ENCODE measurements at places on chromosomes 5 and 9. TPM values are rescaled to one million over a fixed set of nuclear protein-coding genes. Genes with fewer than 3 reads are reported as not detected.

GRCh38 chr9:125754096-125754495 is 6.9 kb downstream of the PBX3 start:
- no peak for DNase-seq

DNA sequence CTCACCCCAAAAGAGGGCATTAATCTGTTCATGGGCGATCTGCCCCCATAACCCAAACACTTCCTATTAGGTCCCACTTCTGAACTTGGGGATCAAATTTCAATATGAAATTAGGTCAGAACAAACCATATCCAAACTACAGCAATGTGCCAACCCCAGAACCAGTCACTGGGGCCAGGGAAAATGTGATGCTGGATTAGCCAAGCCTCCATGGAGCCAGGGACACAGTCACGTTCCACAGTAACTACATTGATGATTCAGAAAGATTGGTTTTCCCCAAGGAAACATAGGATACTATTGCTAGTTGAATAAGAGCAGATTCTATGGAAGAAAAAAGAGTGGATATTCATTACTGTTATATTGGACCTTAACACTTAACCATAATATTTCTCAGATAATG is 84.2 kb downstream of the GIN1 start:
- no peak for DNase-seq

The FAM78A gene
- polyA plus RNA-seq = 2.6 TPM

The C9orf50 gene
- polyA plus RNA-seq = 0.70 TPM

The SPATA31D4 gene
- polyA plus RNA-seq = not detected

The FGD3 gene
- polyA plus RNA-seq = 1.4 TPM

Data from left renal pelvis (tissue), 4 donors.